Gastroesophageal sphincter (tissue), 4 donors: ENCODE measurements at places on chromosomes 1 and 21.
A peak's percentile ranks its signal among the peaks of the same experiment; 100 is the strongest.

GRCh38 chr1:51535006-51535592, 16.0 kb upstream of the EPS15 start:
- ATAC-seq: peak; percentile 25

- ATAC-seq: no peak
These were observed 12.4 kb downstream of the ACAP3 start for GRCh38 chr1:1295154-1295923.

GRCh38 chr1:214021321-214021720, 33.5 kb downstream of the PROX1 start:
- no peak for ATAC-seq

- ATAC-seq: no peak
These were observed 17.9 kb downstream of the KRTAP10-1 start for GRCh38 chr21:44521928-44522752.

DNA sequence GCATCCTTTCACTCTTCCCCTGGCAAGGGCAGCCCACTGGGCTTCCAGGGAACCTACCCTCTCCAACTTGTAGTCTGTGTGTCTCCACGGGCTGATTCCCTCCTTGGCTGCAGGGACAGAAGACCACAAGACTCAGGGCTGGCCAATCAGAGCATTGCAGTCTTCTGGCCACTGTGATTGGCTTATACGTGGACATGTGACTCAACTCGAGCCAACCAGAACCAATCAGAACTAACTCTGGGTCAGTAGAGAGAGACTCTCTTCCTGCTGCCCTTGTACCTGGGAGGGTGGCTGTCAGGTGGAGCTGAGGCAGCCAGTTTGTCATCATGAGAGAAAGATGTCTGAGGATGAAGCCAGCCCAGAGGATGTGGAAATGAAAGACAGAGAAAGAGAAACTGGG, 64.0 kb downstream of the DHRS3 start:
- ATAC-seq: no peak
